ENCODE measurements at places on chromosomes 3 and 15. TPM values are rescaled to one million over a fixed set of nuclear protein-coding genes. Genes with fewer than 3 reads are reported as not detected.

DNA sequence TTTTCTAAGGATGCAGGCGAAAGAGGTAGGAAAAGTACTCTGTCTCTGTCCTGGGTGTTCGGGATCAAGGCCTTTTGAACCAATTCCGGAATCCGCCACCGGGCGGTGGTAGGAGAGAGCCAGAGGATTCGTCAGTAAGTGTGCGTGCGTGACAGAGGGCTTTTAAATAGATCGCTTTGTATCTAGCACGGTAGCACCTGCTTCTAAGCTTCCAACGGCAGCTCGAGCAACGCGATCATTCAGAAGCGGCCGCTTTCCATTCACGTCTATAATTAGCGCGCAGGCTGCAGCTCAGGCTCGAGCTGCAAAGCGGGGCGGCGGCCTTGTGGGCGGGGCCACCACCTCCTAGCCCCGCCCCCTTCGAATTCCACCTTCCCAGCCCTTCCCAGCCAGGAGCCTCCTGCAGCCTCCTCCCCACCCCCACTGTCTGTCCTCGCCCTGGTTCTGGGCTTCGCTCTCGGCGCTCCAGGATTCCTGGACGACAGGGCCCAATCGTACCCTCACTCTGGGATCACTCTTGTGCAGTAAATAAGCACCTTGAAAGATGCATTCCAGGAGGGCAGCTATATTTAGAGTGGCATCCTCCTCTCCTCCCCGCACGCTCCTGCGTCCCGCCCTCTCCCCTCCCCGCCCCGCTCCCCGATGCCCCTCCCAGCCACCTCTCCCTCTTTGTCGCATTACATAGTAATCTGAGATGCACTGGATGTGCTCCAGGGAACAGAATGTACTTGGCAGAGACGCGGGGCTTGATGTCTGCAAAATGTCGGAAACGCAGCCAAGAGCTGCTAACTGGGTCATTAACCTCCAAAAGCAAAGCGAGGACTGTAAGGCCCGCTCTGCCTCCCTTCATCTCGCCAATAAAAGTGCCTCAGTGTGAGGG lies 224.1 kb upstream of the TPRG1 start:
- DNase-seq, result peak; percentile 99

DNA sequence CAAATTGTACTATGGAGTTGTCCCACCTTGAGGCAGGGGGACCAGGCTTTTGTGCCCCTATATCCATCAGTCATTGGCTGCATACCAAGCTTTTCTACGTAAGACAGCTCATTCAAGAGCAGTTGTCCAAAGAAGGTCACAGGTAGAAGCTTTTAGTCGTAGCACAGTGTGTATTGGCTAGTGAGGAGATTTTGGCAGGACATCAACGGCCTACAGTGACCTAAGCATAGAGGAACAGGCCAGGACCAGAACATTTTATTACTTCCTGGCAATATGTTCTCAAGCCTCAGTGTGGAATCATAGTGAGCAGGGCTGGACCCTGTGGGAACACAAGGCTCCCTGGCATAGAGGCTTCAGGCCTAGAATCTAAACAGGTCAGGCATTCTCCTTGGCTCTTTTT lies 105.4 kb upstream of the ANKRD28 start:
- peak; percentile 83 for DNase-seq

DNA sequence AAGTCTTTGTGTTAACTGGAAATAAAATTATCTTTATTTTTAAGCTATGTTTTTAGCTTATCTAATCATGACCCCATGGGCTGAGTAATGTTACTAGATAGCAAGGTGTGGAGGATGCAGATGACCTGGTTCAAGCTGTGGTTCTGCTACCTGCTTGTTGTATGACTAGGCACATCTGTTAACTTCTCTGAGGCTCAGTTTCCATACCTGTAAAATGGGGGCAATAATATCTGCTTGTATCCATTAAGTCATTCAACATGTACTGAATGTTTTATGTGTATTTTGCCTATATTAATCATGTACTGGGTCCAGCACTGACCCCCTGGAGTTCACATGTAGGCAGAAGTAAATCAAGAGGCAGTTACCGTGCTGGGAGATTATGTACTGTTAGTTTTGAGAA lies 51.5 kb downstream of the CEMIP start:
- DNase-seq, result no peak

Gene CDCP1
- total RNA-seq, result 1.2 TPM

- no peak for DNase-seq
Observed at GRCh38 chr15:35126236-35126635, 41.1 kb upstream of the NANOGP8 start.

- no peak for DNase-seq
Observed at GRCh38 chr3:2944628-2945027, 165.5 kb downstream of the IL5RA start.
